ENCODE measurements at places on chromosomes 1 and 21.

- peak; percentile 20 for DNase-seq
These were observed 21.5 kb upstream of the LEFTY2 start for GRCh38 chr1:225962440-225962975.

GRCh38 chr1:211830055-211830327 is 572 bp downstream of the LPGAT1 start:
- no peak for DNase-seq

DNA sequence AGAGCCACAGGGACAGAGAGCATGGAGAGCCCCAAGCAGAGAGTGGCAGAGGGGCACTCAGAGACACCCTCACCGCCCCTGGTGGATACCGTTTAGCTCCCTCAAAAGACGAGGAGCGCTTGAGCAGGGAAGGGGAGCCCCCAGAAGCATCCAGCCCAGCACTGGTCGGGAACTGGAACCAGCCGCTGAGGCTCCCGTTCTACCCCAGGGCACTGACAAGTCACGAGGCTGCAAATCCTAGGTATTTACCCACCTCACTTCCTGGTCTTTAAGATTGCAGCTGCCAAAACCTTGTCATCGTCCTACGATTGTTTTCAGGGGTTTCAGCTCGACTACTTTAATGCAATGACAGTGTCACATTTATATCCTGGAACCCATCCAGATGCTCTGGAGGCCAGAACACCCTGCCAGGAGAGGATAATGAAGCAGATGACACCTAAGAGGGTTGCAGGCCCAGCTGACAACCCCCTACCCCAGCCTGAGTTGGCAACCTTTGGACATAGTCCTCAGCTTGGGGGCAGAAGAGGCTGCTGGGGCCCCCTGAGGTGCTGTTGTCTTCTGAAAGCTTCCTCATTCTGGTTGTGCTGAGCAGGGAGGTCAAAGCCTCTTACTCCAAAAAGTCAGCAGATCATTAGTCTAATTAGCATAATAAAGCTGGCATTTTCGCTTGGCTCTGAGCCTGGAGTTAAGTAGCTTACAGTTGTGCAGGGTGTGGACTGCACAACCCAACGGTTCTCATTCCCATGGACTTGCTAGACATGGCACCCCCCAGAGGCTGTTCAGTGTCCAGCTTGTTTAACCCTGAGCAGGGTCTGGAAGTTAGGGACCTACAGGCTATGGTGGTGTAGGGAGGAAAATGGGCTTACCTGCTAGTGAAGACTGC is 20.6 kb upstream of the BACE2 start:
- DNase-seq, result no peak

DNA sequence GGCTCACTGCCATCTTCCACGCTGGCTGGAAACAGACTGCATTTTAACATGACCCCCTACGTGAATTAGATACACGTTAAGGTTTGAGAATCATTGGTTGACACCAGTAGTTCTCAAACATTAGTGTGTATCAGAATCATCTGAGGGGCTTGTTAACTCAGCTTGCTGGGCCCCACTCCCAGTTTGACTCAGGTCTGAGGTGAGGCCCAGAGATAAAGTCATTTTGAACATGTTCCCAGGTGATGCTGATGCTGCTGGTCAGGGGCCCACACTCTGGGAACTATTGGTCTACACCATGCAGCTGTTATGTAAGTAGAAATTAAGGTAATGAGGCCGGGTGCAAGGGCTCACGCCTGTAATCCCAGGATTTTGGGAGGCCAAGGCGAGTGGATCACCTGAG is 1.3 kb downstream of the LSM10 start:
- DNase-seq, result no peak

Data from fibroblast of mammary gland (primary cell).